ENCODE measurements at places on chromosomes 4 and X.

GRCh38 chr4:4868040-4868757 lies 8.7 kb downstream of the MSX1 start:
- no peak for DNase-seq

GRCh38 chrX:124023838-124024238 lies 62.3 kb downstream of the STAG2 start:
- DNase-seq: no peak

DNA sequence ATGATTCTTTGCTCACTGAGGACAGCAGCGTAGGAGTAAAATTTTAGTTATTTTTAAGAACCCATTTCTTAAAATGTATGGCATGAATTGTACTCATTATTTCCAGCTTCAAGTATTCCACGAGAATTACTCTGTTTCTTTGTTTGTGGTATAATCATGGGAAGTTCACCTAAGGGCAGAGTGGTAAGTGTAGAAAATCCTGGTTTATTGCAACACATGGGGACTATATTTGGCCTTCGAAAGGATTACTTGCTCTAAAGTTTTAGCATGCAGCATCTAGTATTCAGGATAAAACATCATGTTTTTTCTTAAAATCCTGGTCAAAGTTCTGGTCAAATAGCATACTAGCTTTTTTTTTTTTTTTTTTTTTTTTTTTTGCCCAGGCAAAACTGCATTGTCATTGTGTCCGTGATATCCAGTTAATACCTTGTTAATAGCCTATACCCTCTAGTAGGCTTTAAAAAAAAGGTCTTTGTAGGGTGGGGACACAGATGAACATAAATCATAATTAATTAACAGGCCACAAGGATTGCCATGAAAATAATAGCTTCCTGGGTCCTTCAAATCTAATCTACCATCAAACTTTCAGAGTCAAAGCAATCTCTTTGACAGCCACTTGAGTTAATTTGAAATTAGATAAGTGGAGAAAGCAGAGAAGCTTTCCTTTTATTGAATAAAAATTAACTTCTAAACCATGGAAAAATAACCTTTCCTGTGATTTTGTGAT lies 44.6 kb upstream of the VEGFC start:
- no peak for DNase-seq

GRCh38 chr4:55343887-55344286 lies 2.2 kb upstream of the SRD5A3 start:
- no peak for DNase-seq

DNA sequence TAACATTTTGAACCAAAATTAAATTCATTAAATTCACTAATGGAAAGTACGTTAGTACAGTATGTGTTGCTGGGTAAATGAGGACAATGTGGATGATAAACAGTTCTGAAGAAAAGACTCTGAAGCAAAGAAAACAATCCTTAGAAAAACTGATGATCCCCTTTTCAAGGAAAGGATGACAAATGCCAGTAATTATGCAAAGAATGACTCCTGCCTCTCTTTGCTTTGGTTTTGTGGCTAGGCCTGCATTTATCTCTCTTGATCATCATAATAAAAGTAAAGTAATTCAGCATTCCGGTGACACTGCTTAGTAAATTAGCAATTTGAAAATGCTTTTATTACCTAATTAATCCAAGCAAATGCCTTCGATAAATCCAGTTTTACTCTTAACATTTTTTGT lies 652.2 kb upstream of the DIPK2B start:
- no peak for DNase-seq

GRCh38 chrX:112636951-112637581 lies 42.7 kb downstream of the LHFPL1 start:
- no peak for DNase-seq

- no peak for DNase-seq
Observed at GRCh38 chrX:135315864-135316263, 6.6 kb downstream of the ETDC start.

- DNase-seq: no peak
Observed at GRCh38 chrX:47859686-47860085, 23.0 kb downstream of the ZNF81 start.

DNA sequence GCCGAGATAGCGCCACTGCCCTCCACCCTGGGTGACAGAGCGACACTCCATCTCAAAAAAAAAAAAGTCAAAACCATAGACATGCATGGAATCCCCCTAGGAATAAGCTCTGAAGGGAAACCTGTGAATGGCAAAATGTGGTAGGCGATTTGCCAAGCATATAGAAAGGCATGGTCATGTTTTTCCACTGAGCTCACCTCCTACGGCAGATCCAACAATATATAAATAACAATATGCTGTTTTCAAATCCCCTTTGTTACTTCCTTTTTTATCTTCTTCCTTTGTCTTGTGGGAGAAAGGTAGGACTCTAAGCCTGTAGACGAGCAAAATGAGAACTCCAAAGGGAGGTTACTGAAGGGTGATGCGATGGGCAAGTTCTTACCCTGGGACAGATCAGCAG lies 219.0 kb downstream of the PALLD start:
- DNase-seq: no peak

GRCh38 chr4:37305984-37306383 lies 61.4 kb downstream of the NWD2 start:
- DNase-seq: no peak

DNA sequence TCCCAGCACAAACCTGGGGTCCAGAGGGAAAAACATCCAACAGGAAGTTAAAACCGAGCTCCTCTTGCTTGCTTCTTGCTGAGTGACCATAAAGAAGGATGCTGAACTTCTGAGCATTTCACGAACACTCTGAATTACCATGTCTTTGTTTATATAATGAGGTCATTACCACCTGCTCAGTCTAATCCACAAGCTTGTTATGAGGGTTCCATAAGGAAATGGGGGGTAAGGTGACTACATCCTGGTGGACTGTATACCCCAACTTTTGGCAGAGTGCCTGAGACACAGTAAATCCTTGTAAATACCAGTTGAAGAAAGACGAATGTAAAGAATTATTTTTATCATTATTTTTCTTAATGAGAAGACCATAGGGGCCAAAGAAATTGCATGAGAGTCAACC lies 16.8 kb downstream of the CCDC149 start:
- DNase-seq: no peak

DNA sequence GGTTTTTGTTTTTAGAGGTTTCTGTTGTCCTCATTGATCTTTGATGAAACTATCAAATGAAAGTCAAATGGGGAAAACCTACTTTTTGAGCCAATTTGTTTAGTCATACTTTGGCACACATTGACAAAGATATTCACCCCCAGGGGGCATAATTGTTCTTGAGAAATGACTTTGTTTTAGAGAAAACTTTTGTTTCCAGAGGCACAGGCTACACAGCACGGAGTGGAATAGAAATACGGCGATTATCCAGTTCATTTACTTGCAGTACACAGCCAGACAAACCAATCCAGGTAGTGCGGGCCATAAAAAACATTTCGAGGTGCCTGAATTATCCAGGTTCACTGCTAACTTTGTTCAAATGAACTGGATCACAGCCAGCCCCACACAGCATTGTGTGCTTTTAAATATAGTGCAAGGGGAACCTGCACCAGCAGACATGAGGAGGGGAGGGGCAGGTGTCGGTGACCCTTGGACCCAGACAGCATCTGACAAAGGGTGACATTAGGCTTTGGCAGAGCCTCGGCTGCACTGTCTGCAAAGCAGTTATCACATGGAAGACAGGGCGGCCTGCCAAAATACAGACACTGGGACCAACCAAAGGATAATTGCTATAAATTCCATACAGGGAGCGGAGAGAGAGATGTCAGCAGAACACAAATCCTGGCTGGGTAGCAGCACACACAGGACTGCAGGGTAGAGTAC lies 179.6 kb upstream of the NOCT start:
- DNase-seq: no peak

DNA sequence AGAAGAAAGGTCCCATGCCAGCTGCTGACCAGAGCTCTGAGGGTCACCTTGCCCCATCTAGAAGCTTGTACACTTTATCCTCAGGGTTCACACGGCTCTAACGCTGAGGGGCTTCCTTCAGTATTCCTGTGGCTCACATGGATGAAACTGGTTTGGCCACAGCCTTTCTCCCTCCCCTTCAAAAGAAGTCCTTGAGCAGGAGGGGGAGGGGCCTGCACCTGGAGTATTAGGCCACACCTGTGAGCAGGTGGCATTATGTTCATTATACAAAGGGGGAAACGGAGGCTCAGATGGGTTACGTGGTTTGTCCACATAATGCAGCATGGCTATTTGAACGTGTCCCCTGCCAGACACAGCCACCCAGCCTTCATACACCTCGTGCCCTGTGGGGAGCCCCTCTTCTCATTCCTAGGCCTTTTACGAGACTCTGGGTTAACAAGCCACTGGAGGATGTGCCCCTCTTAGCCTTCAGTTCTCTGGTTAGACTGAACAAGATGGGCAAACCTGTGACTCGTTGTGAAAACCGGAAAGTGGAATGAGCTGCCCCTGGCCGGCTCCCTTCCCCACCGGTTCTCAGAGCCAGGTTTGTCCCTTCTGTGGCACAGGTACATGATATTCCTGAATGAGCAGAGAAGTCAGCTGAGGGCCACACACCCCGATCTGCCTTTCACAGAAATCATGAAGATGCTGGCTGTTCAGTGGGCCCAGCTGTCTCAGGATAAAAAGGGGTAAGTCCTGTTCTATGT lies 27.2 kb upstream of the JAKMIP1 start:
- DNase-seq: no peak

- no peak for DNase-seq
Observed at GRCh38 chr4:31657859-31658570, 937.8 kb downstream of the PCDH7 start.
